ENCODE measurements at places on chromosomes 3 and 15. TPM values are rescaled to one million over a fixed set of nuclear protein-coding genes. Genes with fewer than 3 reads are reported as not detected.

DNA sequence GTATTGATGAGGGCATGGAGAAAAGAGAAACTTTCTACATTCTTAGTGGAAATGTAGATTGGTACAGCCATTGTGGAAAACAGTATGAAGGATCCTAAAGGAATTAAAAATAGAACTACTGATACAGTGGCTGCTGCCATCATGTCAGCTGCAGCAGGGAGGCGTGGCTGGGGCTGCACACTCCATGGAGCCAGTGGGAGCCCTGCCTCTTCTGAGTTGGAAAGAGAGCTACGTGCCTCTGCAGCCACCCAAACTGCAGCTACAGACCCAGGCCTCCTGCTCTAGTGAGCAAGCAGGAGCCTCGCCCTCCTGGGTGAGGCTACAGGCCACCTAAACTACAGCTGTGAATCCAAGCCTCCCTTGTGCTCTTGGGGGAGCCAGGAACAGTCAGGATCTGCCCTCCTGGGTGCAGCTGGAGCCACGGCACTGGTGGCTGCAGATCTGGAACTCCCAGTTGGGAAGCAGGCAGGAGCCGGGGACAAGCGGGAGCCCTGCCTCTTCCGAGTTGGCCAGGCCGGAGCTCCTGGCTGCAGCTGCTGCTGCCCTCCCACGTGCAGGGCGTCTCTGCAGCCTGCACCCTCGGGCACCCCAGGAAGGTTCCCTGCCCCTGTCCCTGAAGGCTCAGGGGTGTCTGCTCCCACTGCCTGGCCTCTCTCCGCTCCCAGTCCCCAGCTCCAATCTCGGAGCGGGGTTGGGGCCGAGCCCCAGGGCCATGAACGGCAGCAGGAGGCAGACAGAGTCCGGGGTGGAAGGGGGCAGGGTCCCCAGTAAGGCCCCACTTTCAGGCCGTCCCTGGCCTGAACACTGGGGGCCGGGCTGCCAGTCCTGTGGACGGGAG is 64.5 kb downstream of the THBS1 start:
- no peak for DNase-seq

GRCh38 chr3:87895983-87896382 is 162.8 kb downstream of the CGGBP1 start:
- DNase-seq, result no peak

DNA sequence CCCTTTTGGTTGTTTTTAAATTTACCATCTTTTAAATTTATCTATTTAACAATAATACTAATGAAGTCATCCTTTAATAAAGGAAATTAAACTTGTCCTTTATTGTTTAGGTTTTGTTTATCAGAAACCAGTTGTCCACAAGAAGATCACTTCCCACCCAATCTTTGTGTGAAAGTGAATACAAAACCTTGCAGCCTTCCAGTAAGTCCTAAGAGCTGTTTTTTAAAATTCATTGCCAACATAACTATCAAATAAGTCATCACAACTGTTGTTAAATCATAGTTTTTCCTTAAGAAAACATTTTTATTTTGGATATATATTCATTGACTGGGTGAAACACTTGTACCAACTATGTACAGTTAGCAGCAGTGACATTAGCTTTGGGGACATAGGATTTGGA is 59.4 kb downstream of the CALML4 start:
- no peak for DNase-seq

- no peak for DNase-seq
Measured at GRCh38 chr15:52234596-52235541, 43.7 kb upstream of the GNB5 start.

- no peak for DNase-seq
Measured at GRCh38 chr15:95653361-95653805, 677.1 kb upstream of the NR2F2 start.

DNA sequence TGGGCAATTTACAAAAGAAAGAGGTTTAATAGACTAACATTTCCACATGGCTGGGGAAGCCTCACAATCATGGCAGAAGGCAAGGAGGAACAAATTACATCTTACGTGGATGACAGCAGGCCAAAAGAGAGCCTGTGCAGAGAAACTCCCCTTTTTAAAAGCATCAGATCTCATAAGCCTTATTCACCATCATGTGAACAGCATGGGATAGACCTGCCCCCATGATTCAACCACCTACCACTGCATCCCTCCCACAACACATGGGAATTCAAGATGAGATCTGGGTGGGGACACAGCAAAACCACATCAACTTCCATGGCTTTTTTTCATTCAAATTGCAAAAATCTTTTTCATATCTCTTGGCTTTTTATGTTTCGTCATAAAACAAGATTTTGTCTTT is 67.6 kb upstream of the GADL1 start:
- no peak for DNase-seq

- DNase-seq, result no peak
Measured at GRCh38 chr3:126446791-126447190, 28.9 kb downstream of the ZXDC start.

DNA sequence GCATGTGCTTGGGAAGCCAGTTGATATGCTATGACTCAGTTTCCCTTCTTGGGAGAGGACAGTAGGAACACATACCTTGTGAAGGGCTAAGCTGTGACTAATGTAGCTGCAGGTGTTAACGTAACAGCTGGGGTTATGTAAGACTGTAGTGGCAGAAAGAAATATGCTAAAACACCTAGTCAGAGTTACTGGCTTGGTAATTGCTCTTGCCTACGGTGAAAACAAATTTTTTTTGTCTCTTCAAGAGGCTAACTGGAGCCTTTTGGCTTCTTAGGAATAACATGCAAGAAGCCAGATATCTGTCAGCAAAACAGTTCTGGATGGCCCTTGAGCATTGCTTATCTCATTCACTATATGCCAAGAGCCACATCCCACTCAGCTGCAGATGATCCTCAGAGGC is 1.4 kb downstream of the MAPKBP1 start:
- DNase-seq, result no peak

GRCh38 chr3:33488246-33488645 is 48.0 kb upstream of the UBP1 start:
- no peak for DNase-seq

DNA sequence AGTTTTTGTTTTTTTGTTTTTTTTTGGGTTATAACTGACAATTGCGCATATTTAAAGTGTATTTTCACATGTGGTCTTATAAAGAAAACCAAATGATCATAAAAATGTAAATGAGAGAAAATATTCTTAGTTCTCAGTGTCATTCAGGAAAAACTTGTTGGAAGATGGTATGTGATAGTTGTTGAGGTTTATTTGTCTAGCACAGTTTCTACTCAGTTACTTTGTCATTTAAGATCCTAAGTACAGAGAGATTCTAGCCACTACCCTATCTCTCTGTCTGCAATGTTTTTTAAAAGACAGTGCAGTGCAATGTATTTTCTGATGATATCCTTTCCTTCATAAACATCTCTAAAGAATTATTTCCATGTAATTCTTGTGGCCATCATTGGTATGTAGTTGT is 46.1 kb downstream of the AKAP13 start:
- DNase-seq, result no peak

GRCh38 chr3:133479895-133480669 is 80.2 kb downstream of the BFSP2 start:
- no peak for DNase-seq

DNA sequence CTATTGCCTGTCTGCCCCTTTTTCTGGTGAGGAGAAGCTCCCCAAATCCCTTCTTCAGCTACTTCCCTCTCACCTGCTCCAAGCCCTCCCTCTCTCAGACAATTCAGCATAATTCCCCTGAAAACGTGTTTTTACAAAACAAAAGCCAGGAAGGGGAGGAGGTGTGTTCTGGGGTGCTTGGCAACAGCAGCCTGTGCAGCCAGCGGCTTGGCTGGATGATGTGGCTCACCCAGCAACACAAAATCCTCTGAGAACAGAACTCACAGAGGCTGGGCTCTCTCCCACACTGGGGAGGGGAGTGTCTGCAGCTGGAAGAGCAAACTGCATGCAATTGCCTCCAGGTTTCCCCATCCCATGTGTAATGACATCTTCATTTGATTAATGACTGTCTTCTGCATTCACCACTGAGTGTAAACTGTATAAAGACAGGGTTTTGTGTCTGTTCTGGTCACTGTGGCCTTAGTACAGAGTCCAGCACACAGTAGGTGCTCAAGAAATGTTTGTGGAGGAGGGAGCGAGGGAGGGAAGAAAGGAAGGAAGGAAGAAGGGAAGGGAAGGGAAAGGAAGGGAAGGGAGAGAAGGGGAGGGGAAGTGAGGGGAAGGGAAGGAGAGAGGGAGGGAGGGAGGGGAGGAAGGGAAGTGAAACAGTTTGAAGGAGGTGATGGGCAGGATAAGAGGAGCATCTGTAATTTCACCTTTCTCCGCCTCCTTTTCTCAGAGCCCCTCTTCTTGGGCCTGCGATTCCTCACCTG is 70.1 kb upstream of the GLCE start:
- no peak for DNase-seq

- DNase-seq, result no peak
Measured at GRCh38 chr3:53071882-53072431, 26.1 kb upstream of the SFMBT1 start.

DNA sequence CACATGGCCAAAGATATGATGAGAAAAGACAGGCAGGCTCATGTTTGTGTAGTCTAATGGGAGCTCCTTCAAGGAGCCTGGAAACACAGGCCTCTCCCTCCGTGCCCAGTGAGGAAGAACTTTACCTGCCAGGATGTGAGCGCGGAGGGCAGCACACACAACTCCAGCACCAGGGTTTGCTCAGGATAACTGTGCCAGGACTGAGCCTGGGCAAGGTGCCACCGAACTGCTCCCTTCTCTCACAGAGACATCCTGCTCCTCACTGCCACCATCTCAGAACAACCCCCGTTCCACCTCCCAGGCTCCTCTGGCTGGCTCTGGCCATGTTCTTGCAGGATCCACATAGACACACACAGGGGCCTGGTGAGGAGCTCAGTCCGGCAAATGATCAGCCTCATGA is 87.4 kb downstream of the NUP210 start:
- DNase-seq, result peak; percentile 49

DNA sequence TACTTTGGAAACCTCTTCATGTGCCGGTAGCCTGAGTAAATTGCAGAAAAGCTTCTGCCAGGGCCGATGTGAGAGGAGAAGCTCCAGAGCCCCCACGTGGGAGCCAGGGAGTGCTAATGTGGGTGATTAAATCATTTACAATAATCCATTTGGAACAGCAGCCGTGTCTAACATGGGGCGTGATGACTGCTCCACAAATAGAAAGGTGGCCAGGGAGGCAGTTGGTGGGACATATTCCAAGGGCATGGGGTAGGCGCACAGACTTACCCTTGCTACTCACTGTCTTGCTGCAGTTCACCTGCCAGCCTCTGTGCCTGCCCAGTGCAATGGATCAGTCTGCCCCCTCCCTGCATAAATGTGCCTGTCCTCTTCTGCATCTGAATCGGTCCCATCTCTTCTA is 39.3 kb upstream of the INSYN1 start:
- no peak for DNase-seq

DNA sequence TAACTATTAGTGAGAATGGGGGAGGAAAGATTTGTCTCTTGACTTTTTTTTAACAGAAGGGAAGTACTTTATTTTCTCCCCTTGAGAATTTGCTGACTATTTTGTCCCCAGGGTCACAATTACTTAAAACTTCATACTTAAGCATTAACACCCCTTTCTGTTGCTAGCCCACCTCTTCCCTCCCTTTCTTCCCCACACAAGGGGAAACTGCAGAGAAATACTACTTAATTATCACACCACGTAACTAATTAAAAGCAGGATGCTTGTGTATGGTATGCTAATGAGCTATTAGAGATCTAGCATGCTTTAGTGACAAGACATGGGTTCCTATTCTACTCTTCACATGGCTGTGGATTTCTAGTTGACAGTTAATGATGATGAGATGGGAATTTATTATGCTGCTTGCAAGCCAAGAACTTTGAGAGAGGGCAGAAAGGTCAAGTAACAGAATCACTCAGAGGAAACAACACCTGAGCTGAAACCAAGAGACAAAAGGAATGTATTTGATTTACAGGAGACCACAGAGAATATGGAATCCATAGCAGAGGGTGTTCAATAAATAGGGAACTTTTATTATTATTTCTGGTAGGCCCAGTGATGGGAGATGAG is 179.2 kb downstream of the LSAMP start:
- no peak for DNase-seq

DNA sequence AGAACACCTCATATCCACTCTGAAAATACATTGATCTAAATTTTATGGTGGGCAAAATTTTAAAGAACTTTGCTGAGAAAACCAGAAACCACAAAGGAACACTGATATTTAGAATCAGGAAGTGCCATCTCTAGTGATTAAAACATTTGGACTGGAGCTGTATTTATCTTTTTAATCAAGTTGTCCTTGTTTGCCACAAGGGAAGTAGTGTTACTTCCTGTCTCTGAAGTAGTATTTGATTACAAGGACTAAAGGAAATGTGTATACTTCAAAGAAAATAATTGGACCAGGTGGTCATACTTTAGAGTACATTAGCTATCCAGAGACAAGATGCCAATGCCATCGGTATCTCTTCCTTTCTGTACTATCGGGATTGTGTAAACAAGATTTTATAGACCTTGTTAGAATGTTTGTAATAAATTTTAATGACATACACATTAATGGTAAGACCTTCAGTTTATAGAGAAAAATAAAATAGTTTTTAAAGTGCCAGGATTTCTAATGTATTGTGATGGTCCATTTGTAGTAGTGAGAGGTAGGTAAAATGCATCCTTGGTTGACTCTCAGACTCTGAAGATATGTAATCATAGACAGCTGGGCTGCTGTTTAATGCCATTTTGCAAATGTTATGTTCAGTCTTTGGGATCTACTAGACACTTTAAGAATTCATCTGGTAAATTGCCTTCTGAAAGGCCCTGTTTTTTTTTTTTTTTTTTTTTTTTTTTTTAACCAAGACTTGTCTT is 131.9 kb downstream of the B3GALNT1 start:
- no peak for DNase-seq

DNA sequence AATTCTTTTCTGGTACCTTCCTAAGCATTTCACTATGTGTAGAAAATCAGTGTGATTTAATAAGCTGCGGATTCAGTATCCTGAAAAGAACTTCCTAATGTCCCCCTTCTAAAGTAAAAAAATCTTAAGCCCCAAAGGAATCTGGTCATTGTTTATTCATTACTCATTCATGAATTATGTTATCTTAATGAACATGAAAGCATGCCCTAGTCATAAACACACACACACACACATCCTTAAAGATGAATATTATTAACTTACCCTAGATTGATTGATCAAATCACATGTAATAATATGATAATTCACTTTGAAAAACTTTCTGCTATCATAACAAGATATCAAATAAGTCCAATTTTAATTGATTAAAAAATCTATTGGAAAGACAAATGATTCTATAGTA is 96.4 kb upstream of the BFSP2 start:
- no peak for DNase-seq

- DNase-seq, result no peak
Measured at GRCh38 chr3:186967686-186968085, 37.4 kb downstream of the ST6GAL1 start.

- no peak for DNase-seq
Measured at GRCh38 chr3:11145888-11146287, 8.4 kb upstream of the HRH1 start.

- no peak for DNase-seq
Measured at GRCh38 chr15:75640483-75641178, 607 bp upstream of the IMP3 start.

- peak; percentile 20 for DNase-seq
Measured at GRCh38 chr3:24128199-24129005, 183.3 kb downstream of the NR1D2 start.

- DNase-seq, result no peak
Measured at GRCh38 chr15:45635191-45635638, 386 bp downstream of the SQOR start.

Gene RASGRP1
- 10.2 TPM for total RNA-seq

Gene CCDC174
- total RNA-seq, result 13.9 TPM

Gene SLC24A5
- 0.18 TPM for total RNA-seq

Gene DUSP7
- total RNA-seq, result 6.0 TPM

Gene TMEM45A
- total RNA-seq, result 4.0 TPM

Gene GAP43
- 125 TPM for total RNA-seq

Gene MFAP1
- 16.4 TPM for total RNA-seq

Gene RYR3
- total RNA-seq, result 62.5 TPM

Gene SLC6A11
- 43.1 TPM for total RNA-seq

Gene CNTN3
- 16.2 TPM for total RNA-seq

Gene TRIM42
- not detected for total RNA-seq
